ENCODE measurements at places on chromosomes 11 and 22.
A peak's percentile ranks its signal among the peaks of the same experiment; 100 is the strongest.

GRCh38 chr22:47654922-47655491 lies 892.6 kb downstream of the TBC1D22A start:
- DNase-seq, result no peak

- DNase-seq, result no peak
These were observed 6.6 kb upstream of the USP2 start for GRCh38 chr11:119388103-119388502.

DNA sequence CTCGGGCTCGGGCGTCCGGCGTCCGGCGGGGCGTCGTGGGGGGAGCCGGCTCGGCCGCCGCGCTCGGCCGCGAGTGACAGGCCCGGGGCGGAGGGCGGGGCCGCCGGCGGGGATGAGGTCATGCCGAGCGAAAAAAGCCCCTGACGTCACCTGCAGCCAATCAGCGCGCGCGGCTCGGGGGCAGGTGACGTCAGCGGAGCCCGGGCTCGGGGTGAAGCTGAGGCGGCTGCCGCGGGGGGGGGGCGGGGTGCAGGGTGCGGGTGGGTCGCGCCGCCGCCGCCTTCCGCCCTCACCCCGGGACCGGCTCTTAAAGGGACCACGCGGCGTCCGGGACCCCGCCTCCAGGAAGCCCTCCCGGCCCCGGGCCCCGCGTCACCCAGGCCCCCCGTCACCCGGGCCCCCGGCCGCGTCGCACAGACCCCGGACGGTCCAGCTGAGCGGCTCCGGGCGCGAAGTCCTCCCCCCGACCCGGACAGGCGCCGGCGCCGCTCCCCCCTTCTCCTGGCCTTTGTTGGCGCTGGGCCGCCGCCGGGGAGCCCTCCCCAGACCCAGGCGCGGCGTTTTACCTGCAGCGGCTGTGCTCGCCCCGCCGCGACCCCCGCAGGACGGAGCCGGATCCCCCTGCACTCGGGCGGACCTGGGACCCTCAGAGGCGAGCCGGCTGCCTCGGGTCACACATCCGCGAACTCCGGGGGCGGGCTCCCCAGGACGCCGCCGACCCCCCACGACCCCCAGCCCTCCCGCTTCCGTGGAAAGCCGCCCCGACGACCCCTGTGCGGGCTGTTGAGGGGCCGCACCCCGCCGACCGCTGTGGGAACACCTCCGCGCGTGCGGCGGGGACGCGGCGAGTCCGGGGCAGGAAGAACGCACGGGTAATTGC lies at the start of gene DUSP8:
Gene DUSP8, minus strand, starts transcription at position 75 of the 880 bp plus-strand sequence. CDS start 6,445 bp downstream, outside the sequence.
- DNase-seq, result peak; percentile 93

DNA sequence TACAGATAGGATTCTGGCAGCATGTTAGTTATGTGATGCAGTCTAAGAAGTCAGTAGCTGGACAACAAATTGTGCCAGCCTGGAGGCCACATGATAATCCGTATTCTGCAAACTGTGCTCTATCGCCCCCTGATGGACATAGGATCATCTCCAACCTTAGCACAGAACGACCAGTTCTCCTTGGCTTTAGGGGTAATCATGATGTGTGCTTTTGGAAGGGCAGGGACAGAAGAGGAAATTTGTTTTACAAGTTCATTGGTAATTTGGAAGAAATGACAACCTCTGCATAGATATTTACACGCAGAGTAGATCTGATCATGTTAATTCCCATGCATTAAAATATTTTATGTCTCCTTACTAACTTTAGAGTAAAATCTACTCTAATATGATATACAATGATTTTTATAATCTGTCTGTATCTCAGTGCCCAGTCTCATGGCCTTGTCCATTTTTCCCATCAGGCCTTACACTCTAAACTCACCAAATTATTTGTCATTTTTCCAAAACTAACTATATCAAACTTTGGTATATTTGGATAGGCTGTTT lies 12.1 kb downstream of the OR10D3 start:
- peak; percentile 60 for DNase-seq

- no peak for DNase-seq
These were observed 15.1 kb downstream of the SYNGR1 start for GRCh38 chr22:39364714-39365491.

- peak; percentile 52 for DNase-seq
These were observed 557 bp downstream of the GTPBP1 start for GRCh38 chr22:38706101-38706900.

- no peak for DNase-seq
These were observed 349 bp downstream of the TSSC4 start for GRCh38 chr11:2400762-2401435.

GRCh38 chr22:49814164-49814686 lies 13.4 kb downstream of the BRD1 start:
- no peak for DNase-seq
